Activated CD8-positive, alpha-beta memory T cell treated with anti-CD3 and anti-CD28 coated beads, Interleukin-2, amount 50 U/mL, for 4 hours (primary cell): ENCODE measurements at places on chromosomes 6 and 20.

DNA sequence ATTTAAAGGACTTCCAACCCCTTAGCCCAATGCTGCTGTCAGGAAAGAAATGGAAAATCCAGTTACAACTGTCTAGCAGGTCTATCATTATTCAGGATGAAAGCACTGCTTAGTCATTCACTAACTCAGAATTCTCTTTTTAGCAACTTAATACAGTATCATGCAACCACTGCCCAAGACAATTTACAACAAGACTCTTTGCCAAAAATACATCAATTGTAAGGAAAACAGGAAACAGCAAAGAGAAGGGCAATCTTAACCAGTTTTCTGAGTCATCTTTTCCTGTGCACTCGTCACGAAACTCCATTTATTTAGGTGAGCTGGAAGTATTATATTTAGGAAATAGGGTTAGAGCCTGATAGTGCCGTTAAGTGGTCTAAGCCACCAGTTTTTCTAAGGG, 1197.7 kb upstream of the CITED2 start:
- DNase-seq = no peak

- DNase-seq = no peak
These were observed 754.6 kb upstream of the MMS22L start for GRCh38 chr6:98037571-98037970.

- DNase-seq = no peak
These were observed 181.4 kb downstream of the MOXD1 start for GRCh38 chr6:132219901-132220300.

- DNase-seq = no peak
These were observed 37.4 kb upstream of the JAG1 start for GRCh38 chr20:10710991-10711775.

- no peak for DNase-seq
These were observed 223.8 kb upstream of the RNF217 start for GRCh38 chr6:124738482-124738881.

GRCh38 chr20:48716086-48716485, 111.7 kb downstream of the PREX1 start:
- peak; percentile 52 for DNase-seq

DNA sequence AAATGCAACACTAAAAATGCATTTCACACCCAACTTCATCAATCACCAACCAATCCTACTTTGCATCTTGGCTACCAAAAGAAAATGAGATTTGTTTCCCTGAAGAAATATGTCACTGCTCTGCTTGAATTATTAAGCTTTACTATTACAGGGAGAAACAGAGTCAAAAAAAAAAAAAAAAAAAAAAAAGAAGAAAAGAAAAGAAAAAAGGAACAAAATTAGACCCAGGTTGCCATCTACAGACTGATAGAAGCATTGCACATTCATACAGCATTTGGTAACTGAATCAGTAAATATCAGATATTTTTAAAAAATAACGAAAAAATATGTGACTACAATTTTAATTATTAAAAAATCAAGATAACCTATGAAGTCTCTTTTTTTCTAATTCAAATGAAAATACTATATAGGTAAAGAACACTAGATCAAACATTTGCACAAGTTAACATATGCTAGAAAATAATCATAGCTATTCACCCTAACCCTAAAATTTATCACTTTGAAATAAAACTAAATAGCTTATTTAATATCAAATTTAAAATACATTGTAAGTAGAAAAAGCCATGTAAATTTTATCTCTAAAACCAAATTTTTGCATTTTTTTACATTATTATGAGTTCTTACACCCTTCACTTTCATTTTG, 83.3 kb downstream of the DCDC2 start:
- DNase-seq = no peak

- no peak for DNase-seq
These were observed 36.6 kb downstream of the MGME1 start for GRCh38 chr20:18005170-18005989.
